ENCODE measurements at places on chromosomes 5 and 9.

DNA sequence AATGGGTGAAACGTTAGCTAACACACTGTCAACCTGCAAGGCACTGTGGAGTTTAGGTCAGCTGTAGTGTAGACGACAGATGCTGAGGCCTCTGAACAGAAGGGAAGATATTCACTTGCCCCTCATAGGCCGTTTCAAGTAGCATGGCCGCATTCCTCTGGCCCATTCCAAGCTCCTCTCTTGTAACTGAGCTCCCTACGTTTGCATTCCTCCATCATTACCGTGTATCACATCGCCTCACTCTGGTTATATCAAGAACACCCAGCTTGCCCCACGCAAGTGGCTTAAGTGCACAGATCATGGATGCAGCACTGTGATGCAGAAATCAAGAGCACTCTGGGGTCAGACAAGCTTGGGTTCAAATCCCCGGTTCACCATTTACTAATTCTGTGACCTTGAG is 43.3 kb downstream of the PRELID2 start:
- DNase-seq: no peak

DNA sequence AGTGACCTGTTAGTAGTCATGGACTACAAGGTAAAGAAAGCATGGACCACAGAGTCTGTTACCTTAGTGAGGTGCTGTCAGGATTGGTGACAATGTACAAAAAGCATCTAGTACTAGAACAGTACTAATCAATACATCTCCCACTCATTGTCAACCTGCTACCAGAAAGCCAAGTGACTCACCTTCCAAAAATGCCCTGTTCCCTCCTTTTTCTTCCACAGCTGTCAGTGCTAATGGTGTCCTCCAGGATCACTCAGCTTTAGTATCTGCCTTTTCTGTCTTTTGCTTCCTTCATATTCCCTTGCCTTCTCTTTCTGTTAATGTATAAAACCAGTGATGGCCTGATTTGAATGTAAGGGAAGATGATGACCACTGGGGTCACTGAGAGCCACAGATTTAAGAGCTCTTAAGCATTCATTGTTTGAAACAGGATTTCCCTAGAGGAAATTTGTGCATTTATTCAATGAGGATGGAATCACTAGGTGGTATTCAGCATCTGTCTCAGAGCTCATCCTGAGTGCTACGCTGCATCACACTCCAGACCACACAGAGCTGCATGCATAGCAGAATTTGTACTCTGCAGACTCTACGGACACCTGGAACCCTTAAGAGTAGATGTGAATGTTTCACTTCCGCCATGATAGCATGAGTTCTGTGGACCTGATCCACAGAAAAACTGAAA is 71.0 kb downstream of the SV2C start:
- no peak for DNase-seq

GRCh38 chr5:169300468-169301385 is at the start of gene SLIT3:
SLIT3 (minus strand) TSS chr5:169301139; CDS start chr5:169300709, 430 bp downstream.
- no peak for DNase-seq

DNA sequence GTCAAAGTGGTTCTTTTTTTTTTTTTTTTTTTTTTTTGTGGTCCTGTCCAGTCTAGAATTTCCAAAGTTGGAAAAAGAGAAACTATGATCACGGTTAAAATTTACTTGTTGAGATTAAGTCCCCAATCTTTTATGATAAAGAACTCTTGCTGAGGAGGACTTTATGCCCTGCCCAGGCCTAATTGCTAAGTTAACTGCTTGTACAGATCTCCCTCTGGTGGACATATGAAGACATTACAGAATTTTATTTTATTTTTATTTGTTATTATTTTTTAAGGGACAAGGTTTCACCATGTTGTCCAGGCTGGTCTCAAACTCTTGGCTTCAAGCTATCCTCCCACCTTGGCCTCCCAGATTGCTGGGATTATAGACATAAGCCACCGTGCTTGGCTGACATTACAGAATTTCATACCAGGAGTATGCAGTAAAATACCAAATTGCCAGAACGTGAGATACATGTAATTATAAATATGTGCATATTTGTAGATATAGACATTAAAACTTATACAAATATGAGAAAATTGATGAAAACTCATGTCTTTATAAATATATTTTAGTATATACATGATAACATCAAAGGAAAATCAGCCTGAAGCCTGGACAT is 91.2 kb downstream of the RFK start:
- DNase-seq: no peak

- no peak for DNase-seq
These were observed 21.4 kb downstream of the CMBL start for GRCh38 chr5:10286162-10286861.

GRCh38 chr9:129011761-129012181 is 16.4 kb downstream of the SH3GLB2 start:
- DNase-seq: no peak

- no peak for DNase-seq
These were observed 129.7 kb upstream of the MAP3K1 start for GRCh38 chr5:56685503-56686217.

DNA sequence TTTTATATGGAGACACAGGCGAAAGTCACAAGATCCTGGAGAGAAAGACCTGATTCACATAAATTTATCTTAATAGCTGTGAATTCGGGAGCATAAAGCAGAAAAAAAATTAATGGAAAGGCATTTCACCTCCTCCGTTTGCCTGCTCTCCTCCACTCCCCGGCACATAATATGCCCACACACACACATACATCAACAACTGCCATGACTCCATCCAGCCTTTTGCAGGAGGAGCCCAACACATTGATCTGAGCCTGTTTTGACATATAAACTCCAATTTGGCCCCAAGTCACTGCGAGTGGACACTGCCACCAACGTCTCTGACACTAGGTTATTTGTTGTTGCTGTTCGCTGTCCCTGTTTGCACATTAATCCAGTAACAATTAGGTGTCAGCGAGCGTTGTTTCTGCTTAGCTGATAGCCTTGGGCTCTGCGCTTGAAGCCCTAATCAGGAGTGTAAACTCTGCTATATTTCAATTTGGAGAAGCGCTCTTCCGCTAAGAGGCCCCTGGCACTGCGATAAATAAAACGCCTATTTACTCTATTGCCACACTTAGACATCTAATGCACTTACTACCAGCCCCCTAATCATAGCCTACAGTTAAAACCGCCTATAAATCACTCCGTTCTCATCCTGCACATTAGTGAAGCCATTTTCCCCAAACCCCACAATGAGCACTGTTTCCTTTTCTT is 195.8 kb upstream of the TBCA start:
- DNase-seq: no peak

GRCh38 chr5:135974021-135974600 is 19.3 kb upstream of the LECT2 start:
- no peak for DNase-seq

DNA sequence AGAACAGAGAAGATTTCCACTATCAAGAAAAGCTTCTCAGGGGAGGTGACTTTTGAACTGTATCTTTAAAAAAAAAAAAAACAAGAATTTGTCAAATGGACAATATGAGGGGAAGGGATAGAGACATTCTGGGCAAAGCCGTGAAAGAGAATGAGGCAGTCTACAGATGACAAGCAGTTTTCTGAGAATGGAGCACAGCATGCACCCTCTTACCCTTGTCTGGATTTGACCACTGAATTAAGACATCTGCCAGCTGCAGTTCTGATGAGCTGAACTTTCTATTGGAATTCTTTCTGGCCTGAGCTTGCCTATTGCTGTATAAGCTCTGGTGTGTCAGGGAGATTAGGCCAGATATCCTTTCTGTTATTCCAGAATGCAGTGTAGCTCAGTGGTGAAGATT is 10.3 kb upstream of the RANBP3L start:
- DNase-seq: no peak

DNA sequence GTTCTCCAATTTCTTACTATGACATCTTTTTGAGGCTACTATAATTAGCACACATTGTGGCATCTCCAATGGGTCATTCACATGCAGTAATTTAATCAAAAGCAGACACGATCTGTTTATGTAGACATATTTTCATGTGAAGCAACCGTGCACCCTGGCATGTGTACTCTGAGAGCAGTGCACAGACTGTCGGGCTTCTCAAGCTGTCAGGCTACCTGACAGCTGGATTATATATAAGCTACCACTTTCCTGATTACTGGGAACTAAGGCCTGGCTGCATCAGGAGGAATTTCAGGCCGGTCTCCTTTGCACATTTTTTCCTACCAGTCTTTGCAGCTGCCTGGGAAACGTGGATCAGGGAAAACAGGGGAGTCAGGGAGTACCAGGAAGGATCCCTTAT is 197.5 kb downstream of the MAPKAP1 start:
- no peak for DNase-seq

GRCh38 chr5:150120617-150121447 is 34.5 kb upstream of the CSF1R start:
- no peak for DNase-seq

Measured in CD8-positive, alpha-beta T cell (primary cell).